CD8-positive, alpha-beta memory T cell (primary cell): ENCODE measurements at places on chromosomes 6 and 20. TPM values are rescaled to one million over a fixed set of nuclear protein-coding genes. Genes with fewer than 3 reads are reported as not detected.

The SLC2A10 gene
- total RNA-seq = not detected

The CCM2L gene
- not detected for total RNA-seq

The CCDC28A gene
- total RNA-seq = 16.1 TPM

The VARS2 gene
- 82.4 TPM for total RNA-seq

The CD24 gene
- total RNA-seq = not detected

- no peak for DNase-seq
- no peak overlapping the region for H3K27ac ChIP-seq
- H3K4me1 ChIP-seq = no peaks in the 10 kb centered on the region
- H3K4me3 ChIP-seq = no peak overlapping the region
Measured at GRCh38 chr20:15814911-15815310, 758.3 kb downstream of the KIF16B start.

- no peak overlapping the region for H3K27ac ChIP-seq
- DNase-seq = no peak
- no peaks in the 10 kb centered on the region for H3K36me3 ChIP-seq
- no peaks in the 10 kb centered on the region for H3K4me1 ChIP-seq
- H3K4me3 ChIP-seq = no peak overlapping the region
Measured at GRCh38 chr20:58945965-58946631, 35.0 kb upstream of the NELFCD start.

The SNX9 gene
- total RNA-seq = 60.3 TPM

DNA sequence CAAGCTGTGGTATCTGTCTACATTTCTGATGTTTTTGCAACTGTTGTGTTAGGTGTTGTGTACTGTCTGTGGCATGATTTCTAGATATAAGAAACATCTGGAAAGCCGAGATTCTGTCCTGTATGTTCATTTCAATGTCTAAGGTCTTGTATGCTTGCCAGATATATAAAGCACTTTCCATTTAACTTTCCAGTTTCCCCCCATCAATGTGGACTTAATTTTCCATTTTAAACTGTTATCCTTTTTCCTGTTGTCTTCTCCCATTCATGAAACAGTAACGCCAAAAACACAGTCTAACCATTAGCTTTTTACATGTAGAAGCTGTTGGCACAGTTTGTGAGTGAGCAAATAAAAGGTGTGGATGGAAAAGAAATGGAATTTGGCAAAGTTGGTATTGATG is 181.6 kb downstream of the FARS2 start:
- no peaks in the 10 kb centered on the region for H3K36me3 ChIP-seq
- no peak for DNase-seq
- H3K27me3 ChIP-seq = no peaks in the 10 kb centered on the region

The TAAR6 gene
- total RNA-seq = not detected

GRCh38 chr20:17504066-17504897 is 26.9 kb downstream of the BFSP1 start:
- H3K27me3 ChIP-seq = no peaks in the 10 kb centered on the region
- DNase-seq = no peak
- H3K36me3 ChIP-seq = no peaks in the 10 kb centered on the region
- H3K27ac ChIP-seq = no peak overlapping the region
- peak overlapping the region; percentile 16 for H3K4me3 ChIP-seq
- H3K4me1 ChIP-seq = peaks cover 31% of the 10 kb centered on the region

DNA sequence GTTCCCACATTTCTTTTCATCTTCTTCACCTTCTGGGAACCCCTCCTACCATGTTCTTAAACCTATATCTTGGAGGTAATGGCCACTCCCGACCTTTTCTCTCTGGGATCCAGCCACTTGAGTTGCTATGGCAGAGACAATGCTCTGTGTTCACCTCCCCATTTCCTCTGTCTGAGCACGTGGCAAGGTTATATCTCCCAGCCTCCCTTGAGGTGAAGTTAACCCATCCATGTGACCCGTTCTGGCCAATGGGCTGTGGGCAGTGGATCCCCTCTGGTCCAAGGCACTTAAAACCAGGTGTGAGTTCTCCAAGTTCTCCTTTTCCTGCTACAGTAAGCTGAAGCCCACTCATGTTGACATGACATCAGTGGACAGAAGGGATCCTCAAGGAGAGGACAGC is 261.4 kb downstream of the LRFN2 start:
- no peaks in the 10 kb centered on the region for H3K36me3 ChIP-seq
- H3K4me3 ChIP-seq = no peak overlapping the region
- peaks cover 17% of the 10 kb centered on the region for H3K4me1 ChIP-seq
- H3K27ac ChIP-seq = no peak overlapping the region

DNA sequence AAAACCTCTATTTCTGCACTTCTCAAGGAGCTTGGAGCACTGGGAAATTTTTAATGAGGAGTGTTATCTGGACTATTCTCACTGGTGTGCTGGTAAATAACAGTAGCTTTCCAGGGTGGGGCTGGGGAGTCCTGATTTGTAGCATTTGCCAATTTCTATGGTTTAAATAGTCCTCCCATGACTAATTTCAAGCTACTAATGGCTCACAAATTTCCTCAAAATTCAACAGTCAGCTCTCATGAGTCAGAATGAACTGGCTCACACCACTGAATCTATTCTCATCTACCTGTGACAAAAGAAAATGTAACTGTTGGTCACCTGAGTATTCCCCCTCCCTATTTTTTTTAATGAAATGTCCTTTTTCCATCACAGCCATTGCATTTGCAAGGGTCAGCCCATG is 449.6 kb downstream of the KIF16B start:
- no peaks in the 10 kb centered on the region for H3K36me3 ChIP-seq
- H3K27me3 ChIP-seq = no peaks in the 10 kb centered on the region
- H3K4me1 ChIP-seq = no peaks in the 10 kb centered on the region
- DNase-seq = no peak
- no peak overlapping the region for H3K4me3 ChIP-seq
- H3K27ac ChIP-seq = no peak overlapping the region

The NFATC2 gene
- 64.4 TPM for total RNA-seq

GRCh38 chr20:4546786-4547185 is 174.9 kb upstream of the PRND start:
- no peaks in the 10 kb centered on the region for H3K36me3 ChIP-seq
- DNase-seq = no peak
- H3K27me3 ChIP-seq = no peaks in the 10 kb centered on the region
- no peak overlapping the region for H3K27ac ChIP-seq

The FNDC11 gene
- 0.26 TPM for total RNA-seq

The LY6G6C gene
- total RNA-seq = not detected

DNA sequence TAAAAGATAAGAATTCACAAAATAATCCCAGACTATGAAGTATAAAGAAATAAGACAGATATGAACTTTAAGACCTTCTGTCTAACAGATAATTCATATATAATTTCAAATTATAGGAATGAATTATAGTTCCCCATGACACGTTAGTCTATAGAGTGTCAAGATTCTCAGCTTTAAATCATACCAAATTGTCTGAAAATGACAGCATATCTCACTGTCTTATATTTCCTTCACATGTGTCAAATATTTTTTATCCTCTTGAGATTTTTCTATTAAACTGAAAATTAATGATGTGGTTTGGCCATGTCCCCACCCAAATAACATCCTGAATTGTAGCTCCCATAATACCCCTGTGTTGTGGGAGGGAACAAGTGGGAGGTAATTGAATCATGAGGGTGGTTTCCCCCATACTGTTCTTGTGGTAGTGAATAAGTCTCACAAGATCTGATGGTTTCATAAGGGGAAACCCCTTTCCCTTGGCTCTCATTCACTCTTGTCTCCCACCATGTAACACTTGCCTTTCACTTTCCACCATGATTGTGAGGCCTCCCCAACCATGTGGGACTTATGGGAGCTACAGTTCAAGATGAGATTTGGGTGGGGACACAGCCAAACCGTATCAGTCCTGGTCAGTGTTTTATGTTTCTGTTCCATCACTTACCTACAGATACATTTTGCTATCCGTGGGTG is 825.3 kb upstream of the GJE1 start:
- no peaks in the 10 kb centered on the region for H3K27me3 ChIP-seq
- no peak for DNase-seq
- H3K4me1 ChIP-seq = no peaks in the 10 kb centered on the region

The PRKN gene
- total RNA-seq = 0.22 TPM

DNA sequence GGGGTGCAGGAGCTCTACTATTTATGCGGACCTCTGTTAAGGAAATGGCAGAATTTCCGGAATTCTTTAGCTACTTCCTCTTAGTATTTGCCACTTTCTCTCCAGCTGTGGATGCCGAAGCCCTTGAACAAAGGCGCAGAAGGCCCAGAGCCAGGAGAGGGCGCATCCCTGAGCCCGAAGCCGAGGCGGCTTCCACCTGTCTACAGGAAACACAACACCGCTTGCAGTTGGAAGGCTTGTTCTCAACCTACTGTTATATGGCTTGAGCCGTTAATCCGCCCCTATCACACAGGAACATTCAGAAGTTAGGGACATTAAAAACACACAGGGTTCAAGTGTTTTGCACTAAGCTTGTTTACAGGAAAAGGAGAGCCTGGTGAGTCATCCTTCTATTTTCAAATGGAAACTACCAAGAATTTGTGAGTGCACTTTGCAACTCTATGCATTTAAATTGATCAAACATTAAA is 417.1 kb downstream of the BCKDHB start:
- H3K36me3 ChIP-seq = no peaks in the 10 kb centered on the region
- no peak overlapping the region for H3K27ac ChIP-seq
- DNase-seq = no peak
- H3K27me3 ChIP-seq = no peaks in the 10 kb centered on the region
- no peak overlapping the region for H3K4me3 ChIP-seq

DNA sequence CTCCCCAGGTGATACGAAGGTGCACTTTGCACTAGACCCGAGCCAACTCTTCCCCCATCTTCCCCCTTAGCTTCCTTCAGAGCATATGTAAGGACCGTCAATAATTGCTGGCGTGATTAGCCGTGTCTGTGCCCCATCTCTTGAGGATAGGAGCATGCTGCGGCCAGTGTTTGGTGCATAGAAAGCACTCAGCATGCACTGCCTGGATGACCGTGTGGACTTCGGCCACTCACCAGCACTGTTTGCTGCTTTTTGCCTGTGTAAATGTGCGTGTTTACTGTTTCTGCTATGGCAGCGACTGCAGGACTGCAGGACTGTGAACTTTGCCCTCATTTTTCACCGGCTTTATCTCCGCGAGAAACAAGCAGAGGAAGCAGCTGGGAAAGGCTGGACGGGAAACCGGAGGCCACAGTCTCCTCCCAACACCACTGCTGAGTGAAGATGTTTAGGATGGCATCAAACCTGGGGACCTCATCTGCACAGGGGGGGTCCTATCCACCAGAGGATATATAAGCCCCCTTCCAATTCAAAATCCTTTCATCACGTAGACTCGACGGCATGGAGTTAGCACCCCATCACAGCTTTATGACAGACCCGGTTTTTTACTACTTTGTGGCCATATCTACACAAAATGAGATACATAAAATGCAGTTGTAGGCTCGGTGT is 150.6 kb upstream of the AFDN start:
- H3K27me3 ChIP-seq = peaks cover 15% of the 10 kb centered on the region
- no peaks in the 10 kb centered on the region for H3K36me3 ChIP-seq
- H3K4me3 ChIP-seq = no peak overlapping the region

DNA sequence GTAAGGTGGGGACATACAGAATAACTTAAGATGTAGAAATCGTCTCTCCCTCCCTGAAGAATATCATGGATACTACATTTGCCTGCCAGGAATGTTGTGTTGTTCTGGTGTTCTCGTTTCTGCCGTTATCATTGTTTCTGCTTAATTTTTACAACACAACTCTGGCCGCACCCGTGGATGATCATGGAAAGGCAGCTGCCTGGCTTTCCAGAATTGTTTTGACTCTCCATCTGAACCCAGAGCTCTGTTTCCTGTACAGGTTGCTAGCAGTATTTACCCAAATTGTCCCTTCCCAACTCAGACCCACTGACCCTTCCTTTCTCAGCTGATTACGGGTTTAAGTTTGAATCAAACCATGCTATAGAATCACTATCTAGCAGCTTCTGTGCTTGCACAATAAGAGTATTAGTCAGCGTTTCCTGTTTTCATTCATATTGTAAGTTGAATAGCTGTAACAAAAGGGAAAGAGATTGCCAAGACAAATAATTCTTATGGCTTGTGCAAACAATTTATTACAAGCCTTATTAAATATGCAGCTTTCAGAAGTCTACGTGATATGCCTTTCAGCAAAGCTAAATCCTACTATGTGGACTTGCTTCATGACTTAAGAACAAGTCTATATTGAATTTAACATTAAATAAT is 139.0 kb downstream of the MTHFD1L start:
- no peak overlapping the region for H3K4me3 ChIP-seq
- H3K27ac ChIP-seq = no peak overlapping the region
- no peaks in the 10 kb centered on the region for H3K36me3 ChIP-seq
- no peak for DNase-seq

The CALHM6 gene
- 2.2 TPM for total RNA-seq

DNA sequence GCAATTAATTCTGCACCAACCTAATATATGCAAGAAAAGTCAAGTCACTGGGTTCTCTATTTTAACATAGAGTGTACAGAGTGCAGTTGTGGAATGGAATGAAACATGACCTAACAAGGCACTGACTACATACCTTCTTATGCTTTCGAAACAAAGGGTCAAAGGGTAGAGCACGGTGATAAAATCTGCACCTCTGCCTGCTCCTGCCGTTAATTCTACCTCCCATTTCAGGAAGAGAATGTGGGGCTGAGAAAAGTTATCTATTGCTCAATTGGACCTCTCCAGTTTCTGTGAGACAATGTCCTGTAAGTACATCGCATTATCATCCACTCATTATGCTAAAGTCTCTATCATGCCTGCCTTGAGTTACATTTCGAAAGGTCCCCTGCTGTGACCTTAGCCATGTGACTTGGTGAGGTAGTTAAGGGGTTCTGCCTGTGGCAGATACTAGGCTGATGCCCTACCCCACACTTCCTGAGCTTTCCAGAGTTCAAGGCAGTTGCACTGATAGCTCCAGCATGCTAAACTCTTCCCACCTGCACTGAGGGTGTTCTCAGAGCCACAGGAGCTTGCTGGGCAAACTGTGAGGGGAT is 14.0 kb upstream of the MOCS1 start:
- H3K36me3 ChIP-seq = no peaks in the 10 kb centered on the region
- no peak for DNase-seq
- no peaks in the 10 kb centered on the region for H3K4me1 ChIP-seq
- no peak overlapping the region for H3K4me3 ChIP-seq
- no peaks in the 10 kb centered on the region for H3K27me3 ChIP-seq

GRCh38 chr6:90003069-90003795 is 109.0 kb downstream of the GJA10 start:
- H3K27ac ChIP-seq = no peak overlapping the region
- H3K4me3 ChIP-seq = no peak overlapping the region
- DNase-seq = no peak
- H3K4me1 ChIP-seq = peaks cover 7% of the 10 kb centered on the region
- H3K27me3 ChIP-seq = no peaks in the 10 kb centered on the region
